Upper lobe of left lung (tissue), 6 donors: ENCODE measurements at places on chromosomes 11 and 22.

DNA sequence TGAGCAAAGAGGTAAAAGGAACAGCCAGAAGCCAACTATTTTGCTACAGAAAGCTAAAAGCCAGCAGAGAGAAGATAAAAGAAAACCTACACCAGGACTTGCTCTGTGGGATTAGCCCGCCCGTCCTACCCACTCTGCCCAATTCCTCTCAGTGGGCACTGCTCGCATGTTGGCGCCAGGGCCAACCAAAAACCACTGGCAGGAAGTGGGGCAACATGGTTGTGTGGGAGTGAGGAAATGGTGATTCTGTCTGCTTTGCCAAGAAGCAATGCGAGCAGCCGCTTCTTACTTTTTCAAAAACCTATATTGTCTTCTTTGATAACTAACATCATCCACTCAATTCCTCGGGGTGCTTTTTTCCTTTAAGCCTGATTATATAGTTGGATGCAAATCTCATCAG is 14.2 kb upstream of the APOA1 start:
- no peaks in the 10 kb centered on the region for H3K27me3 ChIP-seq
- H3K27ac ChIP-seq = no peak overlapping the region
- no peak overlapping the region for H3K4me3 ChIP-seq
- H3K36me3 ChIP-seq = peaks cover 11% of the 10 kb centered on the region
- peaks cover 27% of the 10 kb centered on the region for H3K4me1 ChIP-seq

- H3K27ac ChIP-seq = no peak overlapping the region
- no peak for DNase-seq
- H3K27me3 ChIP-seq = no peaks in the 10 kb centered on the region
- no peaks in the 10 kb centered on the region for H3K36me3 ChIP-seq
- no peak overlapping the region for H3K4me3 ChIP-seq
Observed at GRCh38 chr11:33545931-33546330, 154.7 kb downstream of the C11orf91 start.

- H3K4me1 ChIP-seq = peaks cover 24% of the 10 kb centered on the region
- H3K27me3 ChIP-seq = no peaks in the 10 kb centered on the region
- H3K36me3 ChIP-seq = peaks cover 90% of the 10 kb centered on the region
- DNase-seq = no peak
- H3K4me3 ChIP-seq = no peak overlapping the region
- no peak overlapping the region for H3K27ac ChIP-seq
Observed at GRCh38 chr22:36317658-36318271, 64.8 kb downstream of the APOL1 start.

DNA sequence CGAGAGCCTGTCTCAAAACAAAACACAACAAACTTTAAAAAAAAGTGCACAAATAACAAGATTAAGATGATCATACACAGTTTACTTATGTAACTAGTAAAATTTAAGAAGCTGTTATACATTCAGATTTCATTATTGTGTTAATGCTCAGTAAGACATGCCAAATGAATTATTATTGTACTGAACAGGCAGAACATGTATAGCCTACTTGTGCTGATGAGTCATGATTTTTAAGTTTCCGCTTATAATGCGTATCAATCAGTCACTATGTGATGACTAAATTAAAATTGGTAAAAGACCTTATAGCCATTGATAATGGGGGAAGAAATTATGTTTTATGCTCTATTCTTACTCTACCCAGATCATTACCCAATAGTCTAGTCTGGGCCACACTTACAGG is 20.5 kb upstream of the EXPH5 start:
- H3K4me1 ChIP-seq = no peaks in the 10 kb centered on the region
- no peaks in the 10 kb centered on the region for H3K27me3 ChIP-seq

DNA sequence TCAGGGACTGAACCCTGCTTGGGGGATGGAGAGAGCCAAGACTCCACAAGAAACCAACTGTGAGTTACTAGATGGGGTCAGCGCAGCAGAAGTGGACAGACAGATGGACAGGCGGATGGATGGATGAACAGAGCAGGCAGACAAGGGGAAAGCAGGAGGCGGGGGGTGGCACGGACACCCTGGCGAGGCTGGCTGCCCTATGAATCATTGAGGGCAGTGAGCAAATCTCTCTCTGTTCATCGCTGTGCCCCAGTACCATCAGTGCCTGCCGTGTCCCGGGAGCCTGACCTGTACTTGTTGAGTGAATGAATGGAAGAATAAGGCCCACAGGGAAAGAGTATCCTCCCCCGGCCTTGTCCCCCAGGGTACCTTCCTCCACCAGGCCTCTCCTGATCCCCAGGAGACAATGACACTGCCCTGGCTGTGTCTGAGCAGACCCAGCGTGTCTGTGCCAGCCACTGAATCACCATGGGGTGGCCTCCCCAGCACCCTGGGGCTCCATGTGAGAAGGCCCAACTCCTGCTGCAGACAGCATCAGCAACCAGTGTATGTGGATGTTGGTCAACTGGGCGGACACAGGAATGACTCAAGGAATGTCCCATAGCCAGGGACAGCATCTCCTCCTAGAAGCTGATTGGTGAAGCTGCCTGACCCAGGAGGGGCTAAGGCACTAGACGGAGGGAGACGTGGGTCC is 5.1 kb upstream of the KLHL35 start:
- DNase-seq = no peak
- no peaks in the 10 kb centered on the region for H3K27me3 ChIP-seq
- H3K4me3 ChIP-seq = no peak overlapping the region
- H3K36me3 ChIP-seq = peaks cover 5% of the 10 kb centered on the region

- H3K27me3 ChIP-seq = no peaks in the 10 kb centered on the region
- H3K27ac ChIP-seq = no peak overlapping the region
- no peaks in the 10 kb centered on the region for H3K4me1 ChIP-seq
Observed at GRCh38 chr22:49502126-49502826, 325.4 kb downstream of the BRD1 start.

DNA sequence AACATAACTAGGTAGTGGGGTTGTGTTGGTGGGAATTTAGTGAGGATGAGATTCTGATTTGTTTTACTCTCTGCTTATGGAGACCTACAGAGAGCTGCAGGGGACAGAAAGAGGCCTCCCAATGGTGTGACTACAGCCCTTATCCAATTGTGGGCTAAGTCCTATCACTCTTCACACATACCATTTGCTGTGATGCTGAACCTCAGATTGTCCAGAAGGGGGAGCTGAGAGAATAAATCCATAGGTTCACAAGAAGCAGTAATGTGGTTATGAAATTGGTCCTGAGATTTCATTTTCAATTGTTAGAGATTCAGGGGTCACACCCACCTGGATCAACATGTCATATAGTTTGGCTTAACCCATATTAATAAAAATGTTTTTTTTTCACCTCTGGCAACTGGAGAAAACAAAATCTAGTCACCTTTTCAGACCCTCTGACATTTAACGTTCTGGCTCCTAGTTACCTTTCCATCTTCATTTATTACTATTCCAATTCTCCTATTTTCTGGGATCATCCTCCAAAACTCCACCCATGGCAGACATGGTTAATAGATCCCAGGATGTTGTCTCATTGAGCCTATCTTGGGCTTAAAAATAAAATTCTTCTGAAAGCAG is 53.3 kb upstream of the PTPN5 start:
- no peak overlapping the region for H3K27ac ChIP-seq
- no peaks in the 10 kb centered on the region for H3K4me1 ChIP-seq
- no peaks in the 10 kb centered on the region for H3K27me3 ChIP-seq

DNA sequence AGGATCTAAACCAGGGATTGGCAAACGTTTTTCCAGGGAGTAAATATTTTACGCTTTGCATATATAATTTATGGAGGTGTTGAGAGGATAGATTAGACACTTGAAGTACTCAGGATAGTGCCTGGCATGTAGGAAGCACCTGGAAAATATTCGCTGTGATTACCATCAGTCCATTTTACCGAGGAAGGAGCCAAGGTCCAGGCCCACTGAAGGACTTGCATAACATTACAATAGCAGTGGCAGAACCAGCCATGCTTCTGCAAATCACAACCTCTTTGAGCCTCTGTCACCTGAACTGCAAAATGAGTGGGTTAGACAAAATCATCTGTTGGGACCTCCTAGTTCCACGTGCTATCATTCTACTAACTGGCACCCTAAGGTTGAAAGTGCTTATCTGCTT is 5.4 kb downstream of the FUT4 start:
- DNase-seq = no peak
- H3K27ac ChIP-seq = no peak overlapping the region
- H3K27me3 ChIP-seq = no peaks in the 10 kb centered on the region
- peaks cover 29% of the 10 kb centered on the region for H3K4me1 ChIP-seq
- no peaks in the 10 kb centered on the region for H3K36me3 ChIP-seq

- H3K4me1 ChIP-seq = peaks cover 29% of the 10 kb centered on the region
- no peak for DNase-seq
- no peaks in the 10 kb centered on the region for H3K36me3 ChIP-seq
- H3K4me3 ChIP-seq = no peak overlapping the region
- H3K27me3 ChIP-seq = peaks cover 1% of the 10 kb centered on the region
- no peak overlapping the region for H3K27ac ChIP-seq
Observed at GRCh38 chr11:73269459-73270015, 2.6 kb upstream of the P2RY6 start.

DNA sequence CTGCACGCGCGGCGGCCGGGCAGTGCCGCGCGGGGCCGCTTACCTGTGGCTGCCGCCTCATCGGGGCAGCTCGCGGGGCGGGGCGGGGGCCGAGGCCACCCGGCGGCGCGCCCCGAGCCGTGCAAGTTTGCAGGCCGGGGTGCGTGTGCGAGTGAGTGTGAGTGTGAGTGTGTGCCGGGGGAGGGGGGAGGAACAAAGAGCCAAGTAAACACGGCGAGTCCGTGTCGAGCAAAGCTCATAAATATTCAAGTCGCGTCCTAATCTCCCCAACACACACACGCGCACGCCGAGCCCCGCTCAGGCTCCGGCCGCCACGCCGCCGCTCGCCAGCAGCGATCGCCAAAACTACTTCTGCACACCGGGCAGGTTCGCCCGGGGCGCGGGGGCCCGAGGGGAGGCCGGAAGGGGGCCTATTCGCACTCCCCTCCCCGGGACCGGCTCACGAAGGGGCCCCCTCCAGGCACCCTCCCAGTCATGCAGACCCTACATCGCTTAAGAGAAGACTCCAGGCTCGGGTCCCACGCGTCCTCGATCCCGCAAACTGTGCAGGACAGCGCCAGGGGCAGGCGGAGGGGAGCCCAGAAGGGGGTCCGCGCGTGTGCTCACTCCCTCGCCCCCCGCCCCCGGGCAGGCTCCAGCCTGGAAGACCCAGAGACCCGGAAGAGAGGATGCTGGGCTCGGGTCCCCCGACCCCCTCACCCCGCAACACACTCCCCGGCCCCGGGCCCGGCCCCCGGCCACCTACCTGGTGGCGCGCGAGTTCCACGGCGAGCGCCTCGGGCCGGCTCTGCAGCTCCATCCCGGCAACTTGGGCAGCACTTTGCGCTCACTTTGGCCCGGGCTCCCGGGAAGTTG is 827 bp downstream of the PHF21B start:
- H3K36me3 ChIP-seq = no peaks in the 10 kb centered on the region
- peaks cover 28% of the 10 kb centered on the region for H3K4me1 ChIP-seq
- peaks cover 46% of the 10 kb centered on the region for H3K27me3 ChIP-seq
- peak overlapping the region; percentile 53 for H3K4me3 ChIP-seq

GRCh38 chr22:46390652-46391301 is 55.3 kb downstream of the TRMU start:
- H3K4me1 ChIP-seq = no peaks in the 10 kb centered on the region
- DNase-seq = no peak
- no peaks in the 10 kb centered on the region for H3K36me3 ChIP-seq

- H3K36me3 ChIP-seq = no peaks in the 10 kb centered on the region
- no peaks in the 10 kb centered on the region for H3K4me1 ChIP-seq
- H3K4me3 ChIP-seq = no peak overlapping the region
- DNase-seq = no peak
- no peak overlapping the region for H3K27ac ChIP-seq
- H3K27me3 ChIP-seq = no peaks in the 10 kb centered on the region
Observed at GRCh38 chr11:5252192-5252918, 2.2 kb downstream of the HBG2 start.

- H3K27ac ChIP-seq = no peak overlapping the region
- H3K27me3 ChIP-seq = no peaks in the 10 kb centered on the region
- H3K4me1 ChIP-seq = peaks cover 6% of the 10 kb centered on the region
Observed at GRCh38 chr11:115716601-115717529, 212.7 kb upstream of the CADM1 start.

DNA sequence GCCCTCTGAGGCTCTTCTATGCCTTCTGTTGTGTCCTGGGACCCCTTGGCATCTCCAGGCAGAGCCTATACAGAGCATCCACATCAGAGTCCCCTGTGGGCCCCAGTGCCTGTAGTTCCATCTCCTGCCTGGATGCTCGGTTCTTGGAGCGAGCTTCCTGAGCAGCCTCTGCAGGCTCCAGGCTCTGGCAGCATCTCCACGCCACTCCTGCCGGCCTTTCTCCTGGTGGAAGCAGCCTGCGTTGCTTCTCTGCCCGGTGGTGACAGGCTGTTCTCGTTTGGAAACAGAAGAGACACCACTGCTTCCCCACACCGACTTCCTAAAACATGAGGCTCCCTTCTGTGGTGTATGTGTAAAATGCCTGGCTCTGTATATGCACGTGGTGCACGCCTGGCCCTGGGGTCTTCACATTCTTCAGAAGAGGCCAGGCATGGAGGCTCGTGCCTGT is 52.8 kb downstream of the BCR start:
- no peak for DNase-seq
- no peaks in the 10 kb centered on the region for H3K27me3 ChIP-seq
- no peak overlapping the region for H3K27ac ChIP-seq
- H3K36me3 ChIP-seq = no peaks in the 10 kb centered on the region

GRCh38 chr11:1290052-1291040 is 19.1 kb downstream of the TOLLIP start:
- peaks cover 5% of the 10 kb centered on the region for H3K4me1 ChIP-seq
- H3K27ac ChIP-seq = no peak overlapping the region
- no peak for DNase-seq
- H3K27me3 ChIP-seq = no peaks in the 10 kb centered on the region
- no peak overlapping the region for H3K4me3 ChIP-seq
- H3K36me3 ChIP-seq = peaks cover 77% of the 10 kb centered on the region

- H3K4me1 ChIP-seq = peaks cover 5% of the 10 kb centered on the region
- DNase-seq = peak; percentile 28
- no peaks in the 10 kb centered on the region for H3K36me3 ChIP-seq
- H3K27ac ChIP-seq = peak overlapping the region; percentile 35
- no peaks in the 10 kb centered on the region for H3K27me3 ChIP-seq
Observed at GRCh38 chr11:65695459-65696241, 16.4 kb upstream of the KAT5 start.

DNA sequence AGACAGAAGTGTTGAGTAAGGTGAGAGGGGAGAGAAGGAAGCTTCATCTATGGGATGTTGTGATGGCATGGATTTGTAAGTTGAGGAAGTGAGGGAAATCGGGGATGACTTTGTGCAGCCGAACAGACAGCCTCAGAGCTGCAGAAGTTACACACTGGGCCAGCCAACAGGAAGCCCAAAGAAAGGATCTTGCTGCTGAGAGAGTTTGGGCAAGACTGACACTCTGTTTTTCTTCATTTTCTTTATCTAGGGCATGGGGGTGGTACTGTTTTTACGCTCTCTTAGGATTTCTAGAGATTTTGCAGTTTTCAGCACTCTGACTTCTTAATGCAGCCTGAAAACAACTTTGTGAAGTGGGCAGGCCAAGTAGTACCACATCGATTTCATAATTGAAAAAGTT is 509.9 kb upstream of the TENM4 start:
- H3K27me3 ChIP-seq = no peaks in the 10 kb centered on the region
- no peak overlapping the region for H3K4me3 ChIP-seq
- H3K27ac ChIP-seq = no peak overlapping the region
- H3K4me1 ChIP-seq = no peaks in the 10 kb centered on the region
- no peak for DNase-seq
- H3K36me3 ChIP-seq = no peaks in the 10 kb centered on the region
